Sciatic nerve (tissue), 2 donors: ENCODE measurements at places on chromosomes 12 and 14. TPM values are rescaled to one million over a fixed set of nuclear protein-coding genes. Genes with fewer than 3 reads are reported as not detected.

RERGL gene
- 10.1 TPM for total RNA-seq

KLRF2 gene
- not detected for total RNA-seq

DCD gene
- not detected for total RNA-seq

TEX52 gene
- not detected for total RNA-seq

TBX3 gene
- total RNA-seq, result 26.3 TPM

DHH gene
- 54.5 TPM for total RNA-seq

AICDA gene
- 0.40 TPM for total RNA-seq

KRT74 gene
- total RNA-seq, result not detected

LRTM2 gene
- total RNA-seq, result not detected

CYP27B1 gene
- 0.98 TPM for total RNA-seq

PTCSC3 gene
- not detected for total RNA-seq

ETFBKMT gene
- total RNA-seq, result 5.8 TPM

CABP1 gene
- total RNA-seq, result 2.3 TPM

GLIPR1L1 gene
- total RNA-seq, result not detected
